Stimulated activated CD4-positive, alpha-beta T cell treated with anti-CD3 and anti-CD28 coated beads, TNF-alpha, amount 100 ng/mL, for 1 hour (primary cell): ENCODE measurements at places on chromosomes 6 and 20.

GRCh38 chr6:80696268-80696667 lies 589.8 kb downstream of the BCKDHB start:
- DNase-seq: no peak

DNA sequence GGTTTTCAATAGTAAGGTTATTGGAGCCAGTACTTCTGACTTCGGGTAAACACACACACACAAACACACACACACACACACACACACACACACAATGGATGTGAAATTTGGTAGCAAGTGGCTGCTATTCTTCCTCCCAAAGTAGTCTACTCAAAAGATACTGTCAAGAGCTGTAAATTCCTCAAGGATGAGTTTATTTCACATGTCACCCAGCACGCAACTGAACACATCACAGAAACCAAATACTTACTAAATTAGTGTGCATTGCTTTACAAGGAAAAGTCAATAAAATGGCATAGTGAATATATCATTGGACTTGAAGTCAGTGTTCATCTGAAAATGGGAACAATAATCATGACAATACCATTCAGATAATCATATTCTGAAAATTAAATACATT lies 32.9 kb downstream of the MMUT start:
- DNase-seq: no peak

GRCh38 chr6:56956491-56956890 lies 1.6 kb downstream of the BEND6 start:
- DNase-seq: no peak

DNA sequence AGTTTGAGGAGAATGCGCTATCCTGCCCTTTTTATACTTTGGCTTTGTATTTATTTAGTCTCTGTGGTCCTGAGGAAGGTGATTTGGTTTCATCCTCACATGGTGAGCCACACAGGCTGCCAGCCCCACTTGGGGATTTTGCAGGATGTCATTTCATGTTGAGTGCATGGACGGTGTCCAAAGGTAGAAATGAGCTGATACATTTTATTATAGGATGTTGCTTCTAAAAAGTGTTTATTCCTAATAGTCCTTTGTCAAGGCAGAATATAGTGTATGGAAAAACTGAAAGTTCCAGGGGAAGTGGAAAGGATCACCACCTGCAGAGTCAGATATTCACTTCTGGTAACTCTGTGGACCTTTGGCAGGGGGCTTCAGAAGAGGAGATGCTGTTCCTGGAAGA lies 434.6 kb downstream of the CD109 start:
- no peak for DNase-seq

GRCh38 chr6:55901765-55902270 lies 26.4 kb upstream of the BMP5 start:
- no peak for DNase-seq

DNA sequence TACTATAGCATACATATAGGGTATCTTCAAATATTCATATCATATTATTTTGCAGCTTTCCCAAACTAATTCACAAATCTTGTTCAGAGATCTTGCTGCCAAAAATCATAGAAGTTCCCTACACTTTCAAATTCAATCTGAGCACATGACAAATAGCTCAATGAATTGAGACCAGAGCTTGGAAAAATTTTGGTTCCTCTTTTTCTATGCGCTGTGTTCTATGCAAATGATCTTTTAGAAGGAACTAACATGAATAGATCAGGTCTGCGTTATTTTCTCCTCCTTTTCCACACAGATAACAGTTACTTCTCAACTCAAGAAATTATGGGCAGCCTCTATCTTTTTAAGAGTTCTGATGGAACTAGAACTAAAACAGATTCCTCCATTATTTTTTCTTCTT lies 316.3 kb downstream of the ARHGAP18 start:
- no peak for DNase-seq

GRCh38 chr6:159981071-159981402 lies 12.2 kb downstream of the IGF2R start:
- no peak for DNase-seq

DNA sequence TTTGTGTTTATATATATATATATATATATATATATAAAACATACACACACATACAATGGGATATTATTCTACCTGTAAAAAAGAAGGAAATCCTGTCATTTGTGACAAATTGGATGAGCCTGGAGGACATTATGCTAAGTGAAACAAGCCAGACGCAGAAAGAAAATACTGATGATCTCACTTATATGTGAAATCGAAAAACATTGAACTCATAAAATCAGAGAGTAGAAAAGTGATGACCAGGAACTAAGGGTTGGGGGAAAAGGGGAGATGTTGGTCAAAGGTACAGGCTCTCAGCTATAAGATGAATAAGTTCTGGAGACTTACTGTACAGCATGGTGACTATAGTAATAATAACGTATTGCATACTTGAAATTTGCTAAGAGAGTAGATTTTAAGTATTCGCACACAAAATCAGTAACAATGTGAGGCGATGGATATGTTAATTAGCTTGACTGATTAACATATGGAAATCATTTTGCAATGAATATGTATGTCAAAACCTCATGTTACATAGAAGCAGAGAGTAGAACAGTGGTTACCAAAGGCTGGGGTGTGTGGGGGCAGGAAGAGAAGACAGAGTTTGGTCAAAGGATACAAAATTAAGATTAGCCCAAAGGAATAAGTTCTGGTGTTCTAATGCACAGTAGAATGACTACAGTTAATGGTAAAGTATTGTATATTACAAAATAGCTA lies 92.3 kb upstream of the PHACTR1 start:
- DNase-seq: no peak

DNA sequence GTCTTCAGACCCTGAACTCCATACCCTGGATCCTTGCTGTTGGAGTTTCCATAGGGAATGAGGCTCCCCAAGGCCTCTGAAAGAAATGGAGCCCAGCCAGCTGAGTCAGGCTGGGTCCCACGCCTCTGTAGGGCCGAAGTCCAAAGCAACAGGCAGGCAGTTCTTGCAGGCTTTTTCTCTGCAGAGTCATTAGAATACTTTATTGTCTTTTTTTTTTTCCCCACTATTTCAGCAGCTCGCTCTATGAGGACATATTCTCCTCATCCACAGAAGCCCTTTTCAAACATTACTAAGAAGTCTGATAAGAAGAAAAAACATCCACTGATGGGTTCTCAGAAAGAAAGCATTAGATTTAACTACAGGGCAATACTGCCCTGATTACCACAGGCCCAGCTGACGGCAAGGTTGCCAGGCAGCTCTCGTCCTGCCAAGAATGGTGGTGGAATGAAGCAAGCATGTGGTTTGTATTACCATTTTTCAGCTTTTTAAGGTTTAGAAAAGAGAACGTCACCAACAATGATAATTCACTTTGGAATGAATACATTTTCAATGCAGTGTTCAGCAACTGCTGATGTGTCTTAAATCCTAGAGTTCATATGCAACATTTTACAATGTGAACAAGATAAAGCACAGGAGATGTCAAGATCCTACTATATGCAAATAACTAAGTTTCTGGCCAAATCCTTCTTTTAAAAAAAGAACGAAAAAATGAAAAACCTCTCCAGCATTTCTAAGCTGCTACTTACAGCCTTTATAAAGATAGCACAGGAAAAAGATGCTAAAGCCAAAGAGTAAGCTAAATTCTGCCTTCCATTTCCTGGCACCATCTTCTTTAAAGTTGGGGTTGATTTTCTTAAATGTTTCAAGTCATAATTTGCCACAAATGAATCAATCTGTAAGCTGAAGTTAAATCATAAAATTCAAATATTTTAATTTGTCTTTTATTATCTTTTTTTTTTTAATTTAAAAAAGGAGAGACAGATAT lies 223.6 kb upstream of the CITED2 start:
- no peak for DNase-seq

DNA sequence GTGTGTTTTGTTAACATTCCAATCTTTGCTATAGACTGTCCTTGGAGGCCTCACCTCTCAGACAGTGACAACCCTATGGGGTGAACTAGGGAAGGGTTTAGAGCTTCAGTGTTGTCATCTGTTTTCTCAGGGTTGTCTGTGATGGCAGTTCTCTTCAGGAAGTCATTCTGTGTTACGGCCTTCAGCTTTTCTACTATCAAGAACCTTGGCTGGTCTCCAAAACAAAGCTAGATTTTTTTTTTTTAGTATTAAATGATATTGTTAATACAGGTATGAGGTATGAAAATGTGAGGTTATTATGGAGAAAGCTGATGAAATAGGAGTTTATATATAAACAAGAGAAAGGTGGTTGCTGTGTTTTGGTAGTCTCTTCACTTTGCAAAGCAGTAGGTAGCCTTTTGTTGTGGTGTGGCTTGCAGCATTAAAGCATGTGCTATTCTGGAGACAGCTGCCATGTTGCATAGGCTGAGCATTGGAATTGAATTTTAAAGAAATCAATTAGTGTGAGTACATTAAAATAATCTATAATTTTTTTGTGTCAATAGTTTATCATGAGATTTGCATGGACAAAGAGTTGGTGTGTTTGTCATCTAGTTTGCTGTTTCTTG lies 162.6 kb downstream of the CARMIL1 start:
- DNase-seq: no peak

- DNase-seq: no peak
These were observed 608.4 kb upstream of the AGPAT4 start for GRCh38 chr6:161882196-161882765.

GRCh38 chr6:25486550-25486949 lies 165.5 kb upstream of the SCGN start:
- no peak for DNase-seq

DNA sequence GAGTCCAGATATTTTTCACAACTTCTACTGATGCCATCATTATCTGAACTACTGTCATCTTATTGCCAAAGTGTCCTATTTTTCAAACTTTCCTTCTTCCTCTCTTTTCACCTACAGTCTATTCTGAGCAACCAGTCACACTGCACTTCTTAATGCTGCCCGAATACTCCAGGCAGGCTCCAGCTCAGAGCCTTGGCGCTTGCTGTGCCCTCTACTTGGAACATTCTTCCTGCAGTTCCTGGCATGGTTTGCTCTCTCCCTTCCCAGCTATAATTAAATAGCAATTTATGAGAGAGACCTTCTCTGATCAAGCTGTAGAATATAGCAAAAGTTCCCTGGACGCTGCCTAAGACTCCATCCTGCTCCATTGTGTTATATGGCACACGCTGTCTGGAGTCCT lies 831.6 kb downstream of the QKI start:
- no peak for DNase-seq

GRCh38 chr6:50030350-50030749 lies 8.6 kb upstream of the DEFB110 start:
- no peak for DNase-seq

- DNase-seq: no peak
These were observed 5.3 kb upstream of the TCP11 start for GRCh38 chr6:35146453-35146852.

GRCh38 chr20:51747182-51747911 lies 20.8 kb downstream of the ATP9A start:
- no peak for DNase-seq

DNA sequence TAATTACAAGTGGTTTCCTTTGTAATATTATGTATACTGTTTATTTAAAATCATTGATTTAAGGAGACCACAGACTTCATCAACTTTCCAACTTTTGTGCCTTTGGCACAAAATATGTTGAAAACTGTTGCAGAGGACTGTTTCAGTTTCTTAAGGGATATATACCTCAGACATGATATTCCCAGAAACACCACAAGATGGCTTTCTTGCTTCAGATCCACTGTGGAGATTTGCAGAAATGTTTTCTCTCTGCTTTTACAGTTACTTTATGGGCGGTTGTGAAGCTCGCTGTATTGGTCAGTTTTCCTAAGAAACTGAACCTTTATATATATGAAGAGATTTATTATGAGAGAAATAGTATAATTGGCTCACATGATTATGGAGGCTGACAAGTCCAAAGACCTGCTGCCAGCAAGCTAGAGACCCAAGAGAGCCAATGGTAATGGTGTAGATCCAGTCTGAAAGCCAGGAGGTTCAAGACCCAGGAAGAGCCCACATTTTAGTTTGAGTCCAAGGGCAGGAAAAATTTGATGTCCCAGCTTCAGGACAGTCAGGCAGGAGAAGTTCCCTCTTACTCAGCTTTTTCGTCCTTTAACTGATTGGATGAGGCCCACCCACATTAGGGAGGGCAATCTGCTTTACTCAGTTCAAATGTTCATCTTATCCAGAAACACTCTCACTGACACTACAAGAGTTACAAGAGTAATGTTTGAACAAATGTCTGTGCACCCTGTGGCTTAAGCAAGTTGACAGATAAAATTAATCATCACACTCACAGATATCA lies 12.8 kb downstream of the ME1 start:
- DNase-seq: no peak

- no peak for DNase-seq
These were observed 637 bp downstream of the TRPC4AP start for GRCh38 chr20:35091816-35092523.

- no peak for DNase-seq
These were observed 77.7 kb downstream of the EFHC1 start for GRCh38 chr6:52497652-52498408.
